ENCODE measurements at places on chromosomes 12 and 14.
A peak's percentile ranks its signal among the peaks of the same experiment; 100 is the strongest.

DNA sequence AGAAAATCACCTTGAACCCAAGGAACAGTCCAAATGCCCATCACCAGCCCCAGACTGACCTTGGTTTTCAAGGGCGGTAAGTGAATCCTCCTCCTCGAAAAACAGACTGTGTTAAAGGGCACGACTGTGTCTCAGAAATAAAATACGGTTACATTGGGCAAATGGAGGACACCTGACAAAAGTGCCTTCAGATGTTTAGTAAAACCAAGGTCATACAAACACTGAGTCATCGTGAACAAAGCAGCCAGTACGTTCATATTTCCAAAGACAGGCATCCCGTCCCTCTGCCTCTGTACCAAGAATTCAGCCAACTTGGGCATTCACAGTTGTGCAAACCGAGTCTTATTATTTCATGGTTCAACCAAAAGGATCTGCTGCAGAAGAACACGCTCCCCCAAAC lies 25.9 kb downstream of the FOXN3 start:
- H3K4me3 ChIP-seq = no peak overlapping the region
- no peaks in the 10 kb centered on the region for H3K4me1 ChIP-seq
- no peaks in the 10 kb centered on the region for H3K36me3 ChIP-seq
- no peaks in the 10 kb centered on the region for H3K27me3 ChIP-seq
- H3K27ac ChIP-seq = no peak overlapping the region

- no peaks in the 10 kb centered on the region for H3K4me1 ChIP-seq
- DNase-seq = no peak
- no peak overlapping the region for H3K4me3 ChIP-seq
- H3K27ac ChIP-seq = no peak overlapping the region
- no peaks in the 10 kb centered on the region for H3K27me3 ChIP-seq
Observed at GRCh38 chr12:20629414-20630156, 65.5 kb upstream of the SLCO1C1 start.

- no peaks in the 10 kb centered on the region for H3K36me3 ChIP-seq
- no peak overlapping the region for H3K27ac ChIP-seq
- H3K4me3 ChIP-seq = no peak overlapping the region
- H3K27me3 ChIP-seq = no peaks in the 10 kb centered on the region
Observed at GRCh38 chr12:20144341-20144740, 224.0 kb upstream of the PDE3A start.

- DNase-seq = no peak
- H3K36me3 ChIP-seq = no peaks in the 10 kb centered on the region
- H3K27me3 ChIP-seq = no peaks in the 10 kb centered on the region
- H3K4me3 ChIP-seq = no peak overlapping the region
Observed at GRCh38 chr12:20154052-20154451, 214.3 kb upstream of the PDE3A start.

GRCh38 chr12:47557386-47557785 lies 148.4 kb downstream of the RPAP3 start:
- DNase-seq = no peak
- no peak overlapping the region for H3K27ac ChIP-seq
- no peaks in the 10 kb centered on the region for H3K27me3 ChIP-seq
- no peak overlapping the region for H3K4me3 ChIP-seq
- no peaks in the 10 kb centered on the region for H3K36me3 ChIP-seq
- peaks cover 7% of the 10 kb centered on the region for H3K4me1 ChIP-seq

DNA sequence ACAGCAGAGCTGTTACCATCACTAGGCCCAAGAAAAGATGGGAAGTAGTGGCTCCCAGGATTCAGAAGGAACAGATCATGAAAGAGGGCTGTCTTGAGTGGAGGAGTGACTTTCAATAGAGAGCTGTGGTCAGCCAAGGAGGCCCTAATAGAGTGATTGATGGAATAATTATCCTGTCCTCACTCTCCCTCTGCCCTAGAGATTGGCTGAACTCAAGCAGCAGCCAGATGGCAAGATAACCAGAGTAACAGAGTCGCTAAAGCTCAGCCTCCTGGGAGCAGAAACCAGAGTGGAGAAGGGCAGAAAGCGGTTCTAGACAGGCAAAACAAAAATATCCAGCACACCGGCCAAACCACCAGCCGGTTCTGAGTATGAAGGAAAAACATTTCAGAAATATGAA lies 23.1 kb downstream of the GMFB start:
- H3K36me3 ChIP-seq = no peaks in the 10 kb centered on the region
- H3K4me1 ChIP-seq = no peaks in the 10 kb centered on the region
- H3K27me3 ChIP-seq = 0 out of 2 replicates have a peak, but pooled peaks cover 3% of the 10 kb centered on the region
- H3K4me3 ChIP-seq = no peak overlapping the region

GRCh38 chr14:96002498-96002884 lies 36.7 kb upstream of the C14orf132 start:
- H3K27ac ChIP-seq = no peak overlapping the region
- H3K4me1 ChIP-seq = peaks cover 14% of the 10 kb centered on the region
- H3K36me3 ChIP-seq = no peaks in the 10 kb centered on the region
- H3K27me3 ChIP-seq = no peaks in the 10 kb centered on the region

DNA sequence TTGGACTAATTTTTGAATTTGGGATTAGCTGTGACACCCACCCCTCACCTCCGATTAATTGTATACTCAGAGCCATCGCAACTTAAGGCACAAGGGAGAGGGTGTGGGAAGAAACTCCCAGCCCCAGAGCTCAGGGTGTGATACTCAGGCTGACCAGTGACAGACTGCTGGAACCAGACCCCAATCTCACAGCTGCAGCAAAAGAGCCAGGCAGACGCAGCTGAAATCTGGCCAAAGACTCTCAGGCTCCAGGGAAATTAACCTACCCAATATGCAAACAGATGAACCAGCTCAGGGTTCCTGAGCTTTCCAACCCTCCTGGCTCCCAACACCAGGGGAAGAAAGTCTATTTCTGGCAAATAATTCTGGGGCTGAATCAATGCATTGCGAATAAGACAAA lies 30.5 kb downstream of the ANAPC7 start:
- H3K27me3 ChIP-seq = no peaks in the 10 kb centered on the region
- peaks cover 39% of the 10 kb centered on the region for H3K36me3 ChIP-seq
- DNase-seq = no peak

- H3K36me3 ChIP-seq = no peaks in the 10 kb centered on the region
- H3K4me1 ChIP-seq = peaks cover 54% of the 10 kb centered on the region
- no peaks in the 10 kb centered on the region for H3K27me3 ChIP-seq
- H3K27ac ChIP-seq = no peak overlapping the region
- H3K4me3 ChIP-seq = peak overlapping the region; percentile 66
Observed at GRCh38 chr12:1797011-1797901, 23.1 kb upstream of the LRTM2 start.

DNA sequence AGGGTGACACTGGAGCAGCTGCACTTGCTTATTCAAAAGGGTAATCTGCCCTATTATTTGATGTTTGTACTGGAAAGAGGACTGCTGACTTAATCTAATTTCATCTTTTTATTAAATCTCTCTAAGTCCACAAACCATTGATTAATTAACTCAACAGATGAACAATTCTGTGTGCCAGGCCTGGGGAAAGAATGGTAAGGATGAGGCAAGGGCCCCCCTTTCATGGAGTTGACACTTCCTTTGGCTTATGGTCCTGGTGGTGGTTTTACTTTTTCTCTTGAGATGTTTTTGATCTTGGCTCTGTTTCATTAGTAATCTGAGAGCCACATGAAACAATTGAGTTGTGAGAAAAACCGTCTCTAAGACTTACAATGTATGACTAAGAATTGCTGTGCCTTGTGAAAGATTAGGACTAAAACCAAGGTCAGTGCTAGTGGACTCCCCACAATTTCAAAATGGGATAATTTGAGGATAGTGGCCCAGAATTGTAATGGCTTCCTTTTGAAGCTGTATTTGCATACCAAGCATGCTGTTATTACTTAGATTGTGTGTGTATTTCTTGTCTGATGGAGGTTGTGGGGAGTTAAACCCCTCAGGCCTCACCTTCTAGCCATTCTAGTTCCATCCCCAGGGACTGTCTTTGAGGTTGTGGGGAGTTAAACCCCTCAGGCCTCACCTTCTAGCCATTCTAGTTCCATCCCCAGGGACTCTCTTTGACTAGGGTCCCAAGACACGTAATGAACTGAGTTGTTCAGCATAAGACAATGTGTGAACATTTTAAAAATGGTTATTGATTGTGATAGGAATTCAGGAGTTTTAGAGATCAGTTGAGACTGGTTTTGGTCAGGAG lies 52.5 kb upstream of the EVL start:
- no peak overlapping the region for H3K27ac ChIP-seq
- H3K27me3 ChIP-seq = peaks cover 3% of the 10 kb centered on the region
- DNase-seq = no peak
- H3K4me1 ChIP-seq = no peaks in the 10 kb centered on the region
- H3K36me3 ChIP-seq = no peaks in the 10 kb centered on the region

GRCh38 chr14:67582061-67582460 lies 18.0 kb downstream of the PIGH start:
- H3K4me1 ChIP-seq = no peaks in the 10 kb centered on the region
- H3K27me3 ChIP-seq = no peaks in the 10 kb centered on the region

DNA sequence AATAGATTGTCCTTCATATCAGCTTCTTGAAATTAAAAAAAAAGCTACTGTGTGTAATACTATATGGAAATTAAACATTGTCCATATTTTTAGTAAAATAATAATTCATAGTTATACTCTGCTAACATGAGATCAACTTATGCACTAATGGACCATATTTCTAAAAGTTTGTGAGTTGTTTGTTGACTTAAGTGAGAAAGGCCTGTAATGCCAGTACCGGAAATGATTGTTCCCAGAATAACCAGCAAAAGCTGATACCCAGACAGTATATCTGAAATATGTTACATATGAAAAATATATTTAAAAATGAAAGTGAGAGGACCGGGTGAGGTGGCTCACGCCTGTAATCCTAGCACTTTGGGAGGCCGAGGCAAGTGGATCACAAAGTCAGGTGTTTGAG lies 35.9 kb downstream of the WNK1 start:
- H3K36me3 ChIP-seq = no peaks in the 10 kb centered on the region
- 0 out of 2 replicates have a peak overlapping the region, but pooled peaks have one; percentile 31 for H3K27ac ChIP-seq
- no peak overlapping the region for H3K4me3 ChIP-seq
- H3K27me3 ChIP-seq = no peaks in the 10 kb centered on the region
- peaks cover 63% of the 10 kb centered on the region for H3K4me1 ChIP-seq
- no peak for DNase-seq

DNA sequence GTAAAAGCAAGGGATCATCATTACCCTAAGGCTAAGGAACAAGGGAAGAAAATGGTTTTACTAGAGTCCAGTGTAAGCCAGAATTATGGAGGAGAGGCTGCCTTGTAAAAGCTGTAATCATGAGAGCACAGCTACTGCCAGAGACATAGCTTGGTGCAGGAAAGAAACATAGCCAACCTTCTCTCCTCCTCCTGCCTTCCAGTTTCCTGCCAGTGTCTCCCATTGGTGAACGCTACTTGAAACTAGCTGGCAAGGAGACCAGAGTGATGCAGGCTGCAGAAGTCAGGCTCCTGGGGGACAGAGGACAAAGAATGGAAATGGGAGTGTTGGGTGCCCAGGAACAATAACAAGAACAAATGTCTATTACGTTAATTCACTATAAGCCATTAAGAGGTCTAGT lies 158.5 kb downstream of the NELL2 start:
- no peak overlapping the region for H3K4me3 ChIP-seq
- H3K4me1 ChIP-seq = peaks cover 97% of the 10 kb centered on the region
- H3K27ac ChIP-seq = peak overlapping the region; percentile 99
- no peaks in the 10 kb centered on the region for H3K27me3 ChIP-seq
- DNase-seq = no peak
- no peaks in the 10 kb centered on the region for H3K36me3 ChIP-seq

GRCh38 chr14:103155010-103155409 lies 31.7 kb downstream of the TNFAIP2 start:
- no peak overlapping the region for H3K4me3 ChIP-seq
- no peak overlapping the region for H3K27ac ChIP-seq
- H3K4me1 ChIP-seq = no peaks in the 10 kb centered on the region
- DNase-seq = no peak
- no peaks in the 10 kb centered on the region for H3K27me3 ChIP-seq
- H3K36me3 ChIP-seq = no peaks in the 10 kb centered on the region

- H3K27me3 ChIP-seq = no peaks in the 10 kb centered on the region
- no peak overlapping the region for H3K4me3 ChIP-seq
- H3K36me3 ChIP-seq = 0 out of 2 replicates have a peak, but pooled peaks cover 5% of the 10 kb centered on the region
- DNase-seq = no peak
- no peak overlapping the region for H3K27ac ChIP-seq
Observed at GRCh38 chr12:92134638-92135274, 10.9 kb downstream of the BTG1 start.

DNA sequence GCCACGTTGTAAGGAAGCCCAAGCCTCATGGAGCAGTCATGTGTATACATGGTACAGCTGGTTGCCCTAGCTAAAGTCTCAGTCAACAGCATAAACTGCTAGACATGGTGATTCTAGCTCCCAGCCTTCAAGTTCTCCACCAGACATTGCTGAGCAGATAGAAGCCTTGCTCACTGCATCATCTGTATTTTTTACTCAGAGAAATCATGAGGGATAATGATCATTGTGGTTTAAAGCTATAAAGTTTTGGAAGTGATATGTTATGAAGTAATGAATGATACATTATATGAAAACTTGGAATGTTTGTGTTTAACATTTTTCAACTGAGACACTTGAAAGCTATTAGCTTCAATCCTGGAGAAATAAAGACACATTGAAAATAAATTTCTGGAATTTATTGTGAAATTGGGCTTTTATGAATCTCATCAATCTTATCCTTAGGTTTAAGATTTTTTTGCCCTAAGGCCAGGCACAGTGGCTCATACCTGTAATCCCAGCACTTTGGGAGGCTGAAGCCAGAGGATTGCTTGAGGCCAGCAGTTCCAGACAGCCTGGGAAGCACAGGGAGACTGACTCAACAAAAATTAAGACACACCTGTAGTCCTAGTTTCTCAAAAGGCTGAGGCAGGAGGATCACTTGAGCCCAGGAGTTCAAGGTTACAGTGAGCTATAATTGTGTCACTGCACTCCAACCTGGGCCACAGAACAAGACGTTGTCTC lies 5.6 kb upstream of the NFATC4 start:
- H3K36me3 ChIP-seq = no peaks in the 10 kb centered on the region
- no peak overlapping the region for H3K4me3 ChIP-seq
- no peak overlapping the region for H3K27ac ChIP-seq
- no peaks in the 10 kb centered on the region for H3K27me3 ChIP-seq
- peaks cover 24% of the 10 kb centered on the region for H3K4me1 ChIP-seq

DNA sequence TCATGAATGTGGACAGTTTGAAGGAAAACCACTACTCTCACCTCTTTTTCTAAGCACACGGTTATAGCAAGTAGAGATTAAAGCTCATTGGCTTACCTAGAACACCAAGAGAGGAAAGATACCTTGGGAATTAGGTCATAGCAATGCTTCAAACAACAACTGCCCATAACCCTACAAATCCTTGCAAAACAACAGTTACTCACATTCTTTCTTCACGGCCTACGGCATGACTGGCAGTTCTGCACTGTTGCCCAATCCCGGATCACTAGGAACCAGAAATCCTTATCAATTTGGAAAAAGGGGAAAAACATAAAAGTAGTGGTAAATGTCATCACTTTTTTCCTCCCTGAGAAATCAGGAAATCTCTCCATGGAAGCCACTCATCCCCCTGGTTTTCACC lies 9.6 kb upstream of the ISM2 start:
- DNase-seq = no peak
- H3K36me3 ChIP-seq = peaks cover 47% of the 10 kb centered on the region
- no peak overlapping the region for H3K27ac ChIP-seq
- no peak overlapping the region for H3K4me3 ChIP-seq
- H3K27me3 ChIP-seq = no peaks in the 10 kb centered on the region

- no peaks in the 10 kb centered on the region for H3K36me3 ChIP-seq
- no peak overlapping the region for H3K27ac ChIP-seq
- H3K4me3 ChIP-seq = no peak overlapping the region
Observed at GRCh38 chr12:20740972-20741371, 45.8 kb downstream of the SLCO1C1 start.

- no peak for DNase-seq
- H3K27me3 ChIP-seq = peaks cover 10% of the 10 kb centered on the region
- H3K27ac ChIP-seq = no peak overlapping the region
- H3K36me3 ChIP-seq = no peaks in the 10 kb centered on the region
- no peak overlapping the region for H3K4me3 ChIP-seq
Observed at GRCh38 chr14:58635091-58635830, 2.5 kb upstream of the DACT1 start.

All from Karpas-422 (cell line).